ENCODE measurements at places on chromosomes 3 and 15. TPM values are rescaled to one million over a fixed set of nuclear protein-coding genes. Genes with fewer than 3 reads are reported as not detected.

The A4GNT gene
- total RNA-seq: not detected

The GPR27 gene
- total RNA-seq: 3.3 TPM

The SLC28A2 gene
- total RNA-seq: not detected

The AZI2 gene
- total RNA-seq: 46.6 TPM

The CTDSPL gene
- total RNA-seq: 11.2 TPM

The CPEB1 gene
- total RNA-seq: 4.0 TPM

The ETV5 gene
- 33.7 TPM for total RNA-seq

The PSTPIP1 gene
- total RNA-seq: not detected

The CPNE9 gene
- not detected for total RNA-seq

The ESYT3 gene
- total RNA-seq: 0.68 TPM
